ENCODE measurements at places on chromosomes 6 and 20.

DNA sequence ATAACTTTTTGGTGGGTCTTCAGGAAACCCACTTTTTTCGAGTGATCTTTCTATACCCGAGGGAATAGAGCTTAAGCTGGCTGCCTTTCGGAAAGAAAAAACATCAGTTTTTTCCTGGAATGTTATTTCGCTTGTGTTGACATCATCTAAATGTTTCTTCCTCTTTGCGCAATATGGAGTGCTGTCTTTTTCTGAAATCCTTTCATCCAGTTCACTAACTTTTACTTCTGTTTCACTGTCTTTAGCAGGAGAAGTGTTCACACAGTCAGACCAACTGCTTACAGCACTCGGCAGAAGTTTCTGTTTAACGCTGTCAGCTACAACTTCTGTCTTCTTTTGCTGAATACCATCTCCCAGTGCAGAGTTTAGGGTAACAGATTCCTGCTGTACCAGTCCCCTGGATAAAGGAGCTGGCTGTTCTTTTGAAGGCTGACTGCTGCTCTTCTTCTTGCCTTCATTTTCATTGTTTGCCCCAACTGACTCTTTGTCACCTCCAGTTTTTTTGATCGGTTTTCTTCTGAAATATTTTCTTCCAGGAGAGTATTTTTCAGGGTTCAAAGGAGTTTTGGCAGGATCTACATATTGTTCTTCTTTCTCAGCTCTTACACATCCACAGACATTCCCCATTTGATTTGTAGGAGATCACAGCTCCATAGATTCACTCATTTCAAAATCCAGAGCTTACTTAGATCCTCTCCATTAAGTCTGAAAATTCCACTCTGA is 50.0 kb upstream of the DST start:
- no peak for DNase-seq

- no peak for DNase-seq
Measured at GRCh38 chr6:158926414-158926813, 73.6 kb downstream of the RSPH3 start.

- peak; percentile 51 for DNase-seq
Measured at GRCh38 chr6:148441454-148441911, 98.8 kb downstream of the SASH1 start.

DNA sequence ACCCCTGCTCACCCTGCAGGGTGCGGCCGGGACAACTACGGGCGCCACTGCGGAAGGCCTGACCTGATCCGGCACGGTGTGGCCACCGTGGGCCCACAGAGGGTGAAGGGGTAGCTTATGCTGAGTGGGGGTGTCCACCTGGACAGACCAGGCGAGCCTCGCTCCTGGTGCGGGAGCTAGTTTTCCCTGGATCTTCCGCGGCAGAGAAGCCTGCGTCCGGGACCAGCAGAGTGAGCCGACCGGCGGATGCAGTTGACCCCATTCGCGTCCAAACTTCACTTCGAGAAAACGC is 38.2 kb downstream of the NCR2 start:
- DNase-seq, result no peak

GRCh38 chr6:167799033-167799821 is 27.5 kb upstream of the AFDN start:
- DNase-seq, result no peak

- DNase-seq, result no peak
Measured at GRCh38 chr6:27867945-27868300, 44.3 kb downstream of the OR2B2 start.

DNA sequence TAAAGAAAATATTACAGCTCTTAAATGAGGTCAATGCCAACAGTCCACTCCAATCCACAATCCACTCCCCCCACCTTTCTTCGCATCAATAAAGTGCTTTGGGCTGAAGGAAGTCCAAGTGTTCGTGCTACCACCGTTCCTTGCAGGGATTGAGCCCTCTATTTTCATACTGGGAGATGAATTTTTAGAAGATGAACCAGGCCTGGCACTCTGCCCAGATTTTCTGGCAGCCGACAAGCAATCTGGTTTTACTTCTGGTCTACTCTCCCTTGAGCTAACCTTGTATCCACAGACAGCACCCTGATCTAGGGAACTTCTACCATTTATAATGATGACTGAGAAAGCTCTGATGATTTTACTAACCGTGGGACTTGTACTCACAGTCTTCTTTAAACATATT is 72.3 kb downstream of the BTBD9 start:
- DNase-seq, result no peak

GRCh38 chr6:73728548-73729205 is 32.7 kb downstream of the CD109 start:
- DNase-seq, result no peak

DNA sequence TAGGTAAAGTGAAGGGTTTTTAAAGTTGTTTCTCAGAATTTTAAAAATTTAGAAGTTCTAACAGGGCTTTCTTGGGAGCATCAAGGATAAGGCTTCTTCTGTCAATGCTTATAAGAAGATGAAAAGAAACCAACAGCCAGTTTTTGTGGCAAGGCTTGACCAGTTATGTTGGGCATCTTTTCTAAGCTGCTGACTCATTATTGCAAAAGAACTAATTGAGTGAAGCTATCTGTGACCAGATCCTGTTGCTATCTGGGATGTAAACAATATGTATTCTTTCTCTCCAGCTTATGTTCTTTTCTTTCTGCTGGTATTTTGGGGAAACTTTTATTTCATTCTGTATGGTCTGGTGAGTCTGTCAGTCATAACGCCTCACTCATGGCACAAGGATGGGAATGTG is 643.8 kb downstream of the HDGFL1 start:
- DNase-seq, result no peak

DNA sequence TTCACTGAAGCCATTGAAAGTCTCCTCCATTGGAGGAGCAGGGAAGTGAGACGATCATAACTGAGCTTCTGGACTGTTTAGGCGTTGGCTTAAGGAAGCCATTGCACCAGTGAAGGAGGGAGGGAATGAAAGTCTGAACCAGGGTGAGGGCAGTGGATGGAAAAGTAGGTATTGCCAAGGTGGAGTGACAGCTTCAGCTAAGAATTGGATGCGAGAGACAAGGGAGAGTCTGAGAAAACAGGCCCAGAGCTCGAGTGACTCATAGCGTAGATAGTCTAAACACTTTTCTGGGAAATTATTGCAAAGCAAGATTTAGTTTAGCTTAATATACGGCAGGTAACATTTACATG is 4.5 kb downstream of the DSP start:
- no peak for DNase-seq

GRCh38 chr6:43334466-43335095 is 26.0 kb upstream of the CRIP3 start:
- DNase-seq, result peak; percentile 12

DNA sequence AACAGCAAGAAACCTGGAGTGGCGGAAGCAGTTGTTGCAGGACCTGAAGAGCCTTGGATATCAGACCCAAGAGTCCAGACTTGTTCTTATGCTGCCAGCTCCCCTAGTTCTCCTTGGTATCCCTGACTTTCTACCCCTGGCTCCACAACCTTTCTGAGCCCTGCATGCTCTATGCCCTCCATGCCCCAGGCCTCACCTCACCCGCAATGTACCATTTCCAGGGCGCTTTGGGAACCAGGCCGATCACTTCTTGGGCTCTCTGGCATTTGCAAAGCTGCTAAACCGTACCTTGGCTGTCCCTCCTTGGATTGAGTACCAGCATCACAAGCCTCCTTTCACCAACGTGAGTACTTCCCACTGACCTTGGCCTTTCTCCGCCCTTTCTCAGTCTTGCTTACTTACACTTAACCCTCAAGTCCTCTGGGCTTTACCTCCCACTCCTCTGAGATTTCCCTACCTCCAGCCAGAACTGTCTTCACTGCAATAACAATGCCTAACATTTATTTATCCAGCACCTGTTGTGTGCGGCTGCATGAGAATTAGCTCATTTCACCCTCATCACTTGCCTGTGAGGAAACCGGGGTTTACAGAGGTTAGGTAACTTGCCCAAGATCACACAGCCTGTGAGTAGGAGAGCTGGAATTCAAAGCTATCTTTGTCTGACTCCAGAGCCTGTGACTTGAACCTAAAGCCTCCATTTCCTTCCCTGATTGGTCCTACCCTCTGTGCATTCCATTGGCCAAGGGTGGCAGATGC is 2.3 kb downstream of the POFUT1 start:
- no peak for DNase-seq

DNA sequence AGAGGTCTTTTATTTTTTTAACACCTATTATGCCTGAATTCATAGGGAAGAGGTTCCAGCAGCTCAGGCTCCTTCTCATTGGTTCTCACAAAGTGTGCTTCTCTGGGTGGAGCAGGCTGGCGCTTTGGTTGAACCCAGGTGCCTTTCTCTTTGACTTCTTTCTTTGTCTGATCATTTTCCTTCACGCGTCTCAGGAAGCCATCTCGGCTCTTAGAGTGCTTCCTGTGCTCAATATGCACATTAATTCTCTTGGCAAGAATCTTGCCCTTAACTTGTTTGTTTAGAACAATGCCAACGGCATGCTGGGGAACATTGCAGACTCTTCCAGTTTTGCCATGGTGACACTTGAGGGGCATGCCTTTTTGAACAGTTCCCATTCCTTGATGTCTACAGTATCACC is 44.2 kb upstream of the RNF24 start:
- no peak for DNase-seq

- no peak for DNase-seq
Measured at GRCh38 chr20:37564388-37565133, 36.9 kb upstream of the BLCAP start.

- no peak for DNase-seq
Measured at GRCh38 chr20:53929974-53930650, 140.3 kb downstream of the BCAS1 start.

DNA sequence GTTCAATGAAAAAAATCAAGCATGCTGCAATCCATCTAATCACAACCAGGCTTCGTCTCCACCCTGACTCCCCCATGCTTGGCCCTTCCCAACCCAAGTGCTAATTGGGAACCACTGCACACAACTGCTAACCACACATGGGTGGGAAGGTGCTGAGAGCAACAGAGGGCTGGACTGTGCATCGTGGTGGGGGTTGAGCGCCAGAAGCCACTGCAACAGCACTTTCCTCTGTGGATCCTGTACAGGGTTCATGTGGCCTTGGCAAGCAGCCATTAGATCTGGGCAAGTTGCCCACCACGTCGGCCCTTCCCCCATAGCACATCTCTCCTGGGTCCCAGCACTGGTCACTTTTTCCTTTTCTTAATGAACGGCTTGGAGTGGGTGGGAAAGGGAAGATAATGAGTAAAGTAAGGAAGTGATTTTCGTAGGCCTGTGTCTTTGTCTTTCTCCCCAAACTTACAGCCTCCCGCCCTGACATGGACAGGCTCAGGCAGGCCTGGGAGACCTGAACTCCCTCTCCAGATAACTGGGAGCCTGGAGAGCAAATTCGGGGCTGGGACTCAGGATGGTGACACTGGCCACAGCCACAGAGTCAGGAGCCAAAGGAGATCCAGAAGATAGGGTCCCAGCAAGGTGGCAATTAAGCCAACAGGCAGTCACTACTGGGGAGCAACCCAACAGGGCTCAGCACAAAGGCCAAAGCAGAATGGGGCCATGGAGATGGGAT is 34.4 kb upstream of the MRPS10 start:
- peak; percentile 7 for DNase-seq

- no peak for DNase-seq
Measured at GRCh38 chr20:11080010-11080409, 406.2 kb upstream of the JAG1 start.

GRCh38 chr6:166463359-166464067 is 80.8 kb upstream of the MPC1 start:
- no peak for DNase-seq

DNA sequence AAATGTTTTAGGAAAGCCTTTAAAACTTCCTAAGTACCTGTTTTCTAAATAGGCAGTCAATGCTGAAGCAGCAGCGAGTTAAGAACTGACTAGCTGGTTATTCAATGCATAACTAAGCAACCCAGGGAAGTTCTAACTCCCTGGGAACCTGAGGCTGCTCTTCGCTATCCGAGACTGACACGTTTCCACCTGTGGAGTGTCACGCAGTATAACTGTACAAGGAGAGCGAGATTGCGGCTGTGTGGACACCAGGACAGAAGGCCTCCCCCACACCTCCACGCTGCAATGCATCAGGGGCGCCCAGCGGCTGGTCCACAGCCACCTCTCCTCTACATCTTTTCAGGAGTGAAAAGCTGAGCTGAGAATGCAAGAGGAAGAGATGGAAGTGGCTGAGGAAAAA is 8.0 kb downstream of the PXDC1 start:
- no peak for DNase-seq

- no peak for DNase-seq
Measured at GRCh38 chr6:6603317-6603716, 14.8 kb downstream of the LY86 start.

- DNase-seq, result no peak
Measured at GRCh38 chr6:56424064-56424463, 176.7 kb upstream of the COL21A1 start.

GRCh38 chr20:50585678-50586077 is 75.5 kb downstream of the PTPN1 start:
- no peak for DNase-seq

GRCh38 chr20:20697325-20697845 is 15.1 kb downstream of the RALGAPA2 start:
- DNase-seq, result no peak

DNA sequence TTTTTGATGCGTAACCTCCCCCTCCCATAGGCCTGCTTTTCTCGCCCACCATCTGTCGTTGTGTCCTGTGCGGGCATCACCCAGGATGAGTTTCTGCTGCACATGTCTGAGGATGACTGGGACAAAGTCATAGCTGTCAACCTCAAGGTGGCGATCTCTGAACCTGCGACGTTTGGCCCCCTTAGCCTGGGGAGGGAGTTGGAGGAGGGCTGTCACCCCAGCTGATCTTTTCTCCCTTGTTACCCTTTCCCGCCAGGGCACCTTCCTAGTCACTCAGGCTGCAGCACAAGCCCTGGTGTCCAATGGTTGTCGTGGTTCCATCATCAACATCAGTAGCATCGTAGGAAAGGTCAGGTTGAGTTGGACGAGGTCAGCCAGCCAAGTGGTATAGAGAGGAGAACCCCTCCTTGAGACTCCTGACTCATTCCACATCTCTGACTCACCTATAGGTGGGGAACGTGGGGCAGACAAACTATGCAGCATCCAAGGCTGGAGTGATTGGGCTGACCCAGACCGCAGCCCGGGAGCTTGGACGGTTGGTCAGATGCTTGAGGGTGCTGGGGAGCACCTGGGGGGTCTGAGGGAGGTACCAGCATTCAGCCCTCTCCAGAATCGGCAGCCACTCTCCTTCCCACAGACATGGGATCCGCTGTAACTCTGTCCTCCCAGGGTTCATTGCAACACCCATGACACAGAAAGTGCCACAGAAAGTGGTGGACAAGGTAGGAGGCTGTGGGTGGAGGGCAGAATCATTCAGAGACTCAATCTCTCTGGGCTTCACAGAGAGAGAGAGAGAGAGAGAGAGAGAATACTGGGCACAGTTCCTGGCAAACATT is 954 bp downstream of the HSD17B8 start:
- no peak for DNase-seq

DNA sequence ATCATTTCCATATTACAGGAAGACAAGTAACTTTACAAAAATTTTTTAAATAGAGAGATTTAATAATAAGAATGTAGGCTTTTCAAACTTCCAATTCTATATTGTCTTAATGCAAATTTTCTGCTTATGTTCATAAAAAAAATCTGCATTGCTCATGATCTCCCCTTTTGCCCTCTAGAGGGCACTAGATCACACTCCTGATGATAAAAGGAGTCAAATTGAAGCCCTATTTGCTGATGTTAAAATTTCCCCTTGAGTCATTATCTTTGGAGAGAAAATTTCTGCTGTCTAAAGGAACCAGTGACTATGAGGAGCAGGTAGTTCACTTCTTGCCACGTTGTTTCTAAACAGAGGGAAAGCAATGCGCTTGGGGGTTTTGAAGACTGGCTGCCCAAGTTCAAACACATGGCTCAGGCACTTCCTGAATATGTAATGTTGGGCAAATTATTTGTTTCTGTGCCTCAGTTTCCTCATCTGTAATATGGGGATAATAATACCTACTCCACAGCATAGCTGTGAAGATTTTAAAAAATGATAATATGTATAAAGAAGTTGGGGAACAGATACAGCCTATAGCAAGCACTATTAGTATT is 874.2 kb downstream of the TFAP2A start:
- DNase-seq, result no peak

Data from BJ (cell line).